ENCODE measurements at places on chromosomes 13 and 19. TPM values are rescaled to one million over a fixed set of nuclear protein-coding genes. Genes with fewer than 3 reads are reported as not detected.

DNA sequence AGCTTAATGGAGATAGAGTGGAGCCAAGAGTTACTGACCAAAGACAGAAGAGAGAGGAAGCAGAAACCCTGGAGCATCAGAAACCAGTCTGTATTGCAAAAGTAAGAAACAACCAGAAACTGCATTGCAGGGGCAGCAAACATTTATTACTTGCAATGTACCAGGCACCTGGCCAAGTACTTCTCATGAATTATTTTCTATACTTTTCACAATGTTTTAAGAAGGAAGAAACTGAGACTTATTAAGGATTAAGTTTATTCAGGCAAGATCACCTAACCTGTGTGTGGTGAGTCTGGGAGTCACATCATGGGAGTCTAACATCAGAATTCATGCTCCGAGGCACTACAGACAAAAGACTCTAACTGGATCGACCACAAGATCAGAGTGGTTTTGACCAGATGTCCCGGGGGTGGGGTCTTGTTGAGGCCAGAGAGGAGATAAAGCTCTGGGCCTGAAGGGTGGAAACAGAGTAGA is 47.4 kb downstream of the TNFRSF19 start:
- no peak for DNase-seq

Gene SLC5A5
- 108 TPM for total RNA-seq

GRCh38 chr19:56991912-56992311 is 127.9 kb upstream of the USP29 start:
- peak; percentile 44 for DNase-seq

Gene ZNF681
- not detected for total RNA-seq

- peak; percentile 22 for DNase-seq
These were observed 639.0 kb upstream of the KLF12 start for GRCh38 chr13:74773248-74773647.

All from stomach (tissue), 19 donors.